RWPE2 (cell line): ENCODE measurements at places on chromosomes 7 and 10.

DNA sequence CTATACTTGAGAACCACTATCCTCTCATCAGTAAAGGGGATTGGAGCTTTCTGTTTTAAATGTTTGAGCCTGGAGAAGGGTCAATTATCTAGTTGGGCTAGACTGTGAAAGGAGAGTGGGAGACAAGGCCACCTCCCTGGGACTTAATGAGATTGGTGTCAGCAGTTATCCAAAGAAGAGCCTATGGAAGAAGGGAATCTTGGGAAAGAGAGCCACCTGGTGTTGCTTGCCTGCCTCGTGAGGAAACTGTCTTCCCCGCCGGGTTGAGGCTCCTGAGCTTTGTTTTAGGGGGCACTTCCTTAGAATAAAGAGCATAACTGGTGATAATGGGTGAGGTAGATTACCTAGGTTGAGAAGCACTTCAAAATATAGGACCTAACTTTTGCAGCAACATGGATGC lies 32.0 kb upstream of the ABCB4 start:
- no peak for DNase-seq

DNA sequence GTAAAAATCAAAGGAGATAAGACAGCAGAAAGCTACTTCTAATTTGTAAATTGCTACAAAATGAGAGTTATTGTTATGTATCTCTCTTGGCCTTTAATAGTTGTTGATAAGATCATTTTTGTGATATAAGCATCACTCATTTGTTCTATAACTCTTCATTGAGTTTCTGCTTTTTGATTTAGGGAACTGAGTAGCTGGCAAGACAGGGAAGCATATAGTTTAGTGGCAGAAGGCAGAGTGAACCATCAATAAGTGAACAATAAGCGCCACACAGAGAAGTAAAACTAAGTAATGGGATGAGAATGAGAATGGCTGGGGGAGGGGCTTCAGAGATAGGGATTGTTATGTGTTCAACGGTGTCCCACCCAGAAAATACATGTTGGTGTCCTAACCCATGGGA lies 245.4 kb downstream of the ADARB2 start:
- no peak for DNase-seq

- no peak for DNase-seq
These were observed 245.7 kb downstream of the CCSER2 start for GRCh38 chr10:84574102-84574501.

DNA sequence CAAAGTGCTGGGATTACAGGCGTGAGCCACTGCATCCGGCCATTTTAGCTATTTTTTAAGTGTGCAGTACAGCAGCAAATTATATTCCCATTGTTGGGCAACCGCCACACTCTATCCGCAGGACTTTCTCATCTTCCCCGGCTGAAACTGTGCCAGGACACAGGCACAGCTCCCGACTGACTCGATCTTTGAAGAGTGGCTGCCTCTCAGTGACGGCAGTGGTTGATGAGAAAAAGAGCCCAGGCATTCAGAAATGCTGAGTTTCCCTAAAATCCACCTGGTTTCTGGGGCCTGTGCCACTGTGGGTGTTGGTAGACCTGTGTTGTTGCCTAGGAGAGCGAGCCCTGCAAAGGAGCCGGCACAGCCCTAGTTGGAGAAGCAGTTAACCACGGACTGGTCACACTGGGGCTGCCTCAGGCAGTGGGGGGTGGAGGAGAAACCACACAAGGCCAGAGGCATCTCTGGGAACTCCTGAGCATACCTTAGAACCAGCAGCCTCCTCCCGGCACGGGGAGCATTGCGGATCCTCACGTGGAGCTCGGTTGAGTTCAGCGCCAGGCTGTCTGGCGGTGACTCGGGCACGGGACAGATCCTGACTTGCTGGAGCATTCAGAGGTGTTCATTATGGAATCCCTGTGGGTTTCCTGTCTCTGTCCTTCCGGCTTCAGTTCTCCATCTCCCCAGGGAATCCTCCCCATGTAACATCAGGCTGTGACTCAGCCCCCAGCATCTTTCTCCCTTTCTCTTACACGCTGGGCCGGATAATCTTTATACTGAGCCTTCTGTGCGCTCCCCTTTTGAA lies 16.2 kb downstream of the PFKFB3 start:
- DNase-seq, result peak; percentile 93

GRCh38 chr7:10618953-10619352 lies 354.7 kb upstream of the PHF14 start:
- no peak for DNase-seq

GRCh38 chr10:95354110-95354509 lies 63.3 kb upstream of the PDLIM1 start:
- no peak for DNase-seq

GRCh38 chr10:73828161-73828560 lies 16.8 kb upstream of the NDST2 start:
- DNase-seq, result no peak

- no peak for DNase-seq
These were observed 2.9 kb downstream of the MYH16 start for GRCh38 chr7:99275496-99275895.

GRCh38 chr10:124072106-124072505 lies 21.3 kb downstream of the CHST15 start:
- DNase-seq, result no peak

DNA sequence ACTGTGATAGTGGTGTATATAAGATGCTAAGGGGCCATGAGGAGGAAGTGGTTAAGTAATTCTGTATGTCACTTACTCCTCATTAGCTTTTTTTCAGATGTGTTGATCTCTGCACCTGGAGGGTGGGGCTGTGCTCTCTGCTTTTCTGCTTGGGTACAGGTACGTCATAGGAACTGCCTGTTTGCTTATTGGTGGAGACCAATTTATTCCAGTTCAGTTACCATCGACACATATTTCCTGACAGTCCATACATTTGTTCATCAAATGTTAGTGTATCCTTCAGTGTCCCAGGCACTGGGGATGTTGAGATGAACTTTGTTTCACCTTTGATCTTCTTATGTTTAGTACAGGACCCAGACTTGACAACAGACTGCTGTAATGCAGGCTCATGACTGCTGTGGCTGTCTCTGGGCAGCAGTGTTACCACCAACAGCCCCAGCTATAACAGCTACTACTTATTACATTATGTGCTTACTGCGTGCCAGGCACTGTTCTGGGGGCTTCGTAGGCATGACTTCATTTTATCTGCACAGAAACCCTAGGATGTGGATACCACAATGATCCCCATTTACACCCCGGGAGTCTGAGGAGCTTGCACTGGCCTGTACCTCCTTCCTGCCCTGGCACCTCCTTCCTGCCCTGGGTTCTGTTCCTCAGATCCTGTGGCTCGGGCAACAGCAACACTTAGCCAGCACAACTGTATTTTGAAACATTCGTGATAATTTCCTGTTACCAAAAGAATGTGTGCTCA lies 87.4 kb downstream of the BUB3 start:
- DNase-seq, result no peak
